ENCODE measurements at places on chromosomes 4 and X.

GRCh38 chr4:63211375-63211774 is 1197.9 kb downstream of the TECRL start:
- no peak for DNase-seq

DNA sequence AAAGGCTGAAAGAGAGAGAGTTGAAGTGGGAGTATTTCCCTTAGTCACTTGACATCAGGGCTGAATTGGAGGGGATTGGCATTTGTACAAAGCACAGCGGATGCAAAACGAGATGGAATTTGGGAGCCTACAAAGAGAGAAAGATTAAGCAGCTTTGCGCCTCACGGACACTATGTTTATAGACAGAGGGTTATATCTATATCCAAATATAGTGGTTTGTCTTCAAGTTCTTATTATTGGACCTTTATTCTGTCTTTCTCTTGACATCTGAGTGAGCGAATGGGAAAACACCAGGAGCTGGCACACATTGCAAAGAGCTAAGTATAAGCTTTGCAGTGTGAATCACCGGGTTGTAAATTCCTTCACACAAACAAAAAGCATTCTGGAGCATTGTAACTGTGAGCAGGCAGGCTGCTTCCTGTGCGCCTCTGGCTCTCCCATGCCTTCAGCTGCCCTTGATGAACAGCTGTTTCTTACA is 500.2 kb downstream of the STIM2 start:
- no peak for DNase-seq

DNA sequence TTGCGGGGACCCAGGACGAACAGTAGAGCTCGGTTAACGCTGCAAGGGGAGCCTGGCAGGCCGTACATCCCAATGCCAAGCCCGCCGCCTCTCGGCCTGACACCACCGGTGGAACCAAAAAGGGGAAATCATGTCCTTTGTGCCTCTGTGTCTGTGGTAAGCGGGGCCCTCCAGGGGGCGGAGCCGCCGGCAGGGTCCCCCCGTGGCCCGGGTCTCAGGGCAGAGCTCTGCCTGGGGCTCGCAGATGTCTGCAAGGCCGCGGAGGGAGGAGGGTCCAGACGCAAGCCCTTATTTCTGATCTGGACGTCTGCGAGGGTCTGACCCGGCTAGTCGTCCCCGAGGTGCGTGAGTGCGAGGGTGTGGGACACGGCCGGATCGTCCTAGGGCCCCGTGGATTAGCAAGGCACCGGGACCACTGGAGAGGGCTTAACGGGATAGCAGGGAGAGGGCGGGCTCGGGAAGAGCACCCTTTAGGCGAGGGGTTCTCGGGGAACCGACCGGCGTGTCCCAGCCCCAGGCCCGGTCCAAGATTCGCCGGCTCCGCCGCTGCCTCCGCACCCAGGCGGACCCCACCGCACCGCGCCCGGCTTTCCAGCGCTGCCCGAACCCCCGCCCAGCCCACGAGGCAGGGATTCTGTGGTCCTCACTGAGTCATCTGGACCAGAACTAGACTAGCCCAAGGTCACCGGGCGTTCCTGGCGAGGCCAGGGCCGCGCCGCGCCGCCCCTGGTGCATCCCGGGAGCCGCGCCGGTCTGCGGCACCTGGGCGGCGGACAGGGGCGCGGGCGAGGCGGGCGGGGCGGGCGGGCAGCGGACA is 863 bp upstream of the FAM193A start:
- DNase-seq, result no peak

DNA sequence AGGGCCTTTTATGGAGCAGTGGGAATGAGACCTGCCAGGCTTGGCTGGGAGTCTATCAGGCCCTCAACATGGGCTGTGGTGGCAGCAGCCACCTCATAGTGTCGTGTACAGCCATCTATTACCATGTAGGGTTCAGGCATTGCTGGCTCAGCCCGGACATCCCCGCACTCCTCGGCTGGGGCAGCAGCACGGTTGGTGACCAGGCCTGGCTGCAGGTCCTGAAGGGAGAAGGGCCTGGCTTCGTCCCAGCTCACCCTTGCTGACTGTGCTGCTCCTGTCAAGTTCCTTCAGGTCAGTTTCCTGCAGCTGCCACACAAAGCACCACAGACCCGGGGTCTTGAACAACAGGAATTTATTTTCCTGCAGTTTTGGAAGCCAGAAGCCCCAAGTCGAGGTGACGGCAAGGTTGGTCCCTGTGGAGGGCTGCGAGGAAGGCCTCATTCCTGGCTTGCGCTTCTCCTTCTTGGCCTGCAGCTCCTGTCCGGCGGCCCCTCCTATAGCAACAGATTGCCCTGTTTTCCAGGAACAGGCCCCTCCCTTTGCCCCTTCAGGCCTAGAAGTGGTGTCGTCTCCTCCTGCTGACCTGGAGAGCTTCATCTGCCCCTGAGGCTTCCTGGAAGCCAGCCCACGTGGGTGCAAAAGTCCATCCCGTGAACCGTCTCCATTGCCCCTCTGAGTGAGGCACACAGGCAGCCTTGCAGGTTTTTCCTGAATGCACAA is 25.2 kb upstream of the SORCS2 start:
- no peak for DNase-seq

DNA sequence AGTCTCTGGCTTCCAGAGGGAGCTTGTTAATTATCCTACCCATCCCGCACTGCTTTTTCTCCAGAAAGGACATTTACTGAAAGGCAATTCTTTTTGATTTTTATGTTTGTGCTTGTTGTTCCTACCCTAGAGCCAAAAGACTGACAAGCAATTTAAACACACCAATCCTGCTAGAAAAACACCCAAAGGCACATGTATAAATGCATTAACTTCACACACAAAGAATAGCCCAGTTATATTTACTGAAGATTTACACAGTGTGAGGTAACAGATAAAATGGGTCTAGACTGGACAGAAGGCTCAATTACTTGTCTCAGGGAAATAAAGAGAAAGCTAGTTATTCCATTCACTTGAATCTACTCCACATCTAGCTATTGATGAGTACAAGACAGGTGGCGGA is 61.2 kb upstream of the NOCT start:
- no peak for DNase-seq

DNA sequence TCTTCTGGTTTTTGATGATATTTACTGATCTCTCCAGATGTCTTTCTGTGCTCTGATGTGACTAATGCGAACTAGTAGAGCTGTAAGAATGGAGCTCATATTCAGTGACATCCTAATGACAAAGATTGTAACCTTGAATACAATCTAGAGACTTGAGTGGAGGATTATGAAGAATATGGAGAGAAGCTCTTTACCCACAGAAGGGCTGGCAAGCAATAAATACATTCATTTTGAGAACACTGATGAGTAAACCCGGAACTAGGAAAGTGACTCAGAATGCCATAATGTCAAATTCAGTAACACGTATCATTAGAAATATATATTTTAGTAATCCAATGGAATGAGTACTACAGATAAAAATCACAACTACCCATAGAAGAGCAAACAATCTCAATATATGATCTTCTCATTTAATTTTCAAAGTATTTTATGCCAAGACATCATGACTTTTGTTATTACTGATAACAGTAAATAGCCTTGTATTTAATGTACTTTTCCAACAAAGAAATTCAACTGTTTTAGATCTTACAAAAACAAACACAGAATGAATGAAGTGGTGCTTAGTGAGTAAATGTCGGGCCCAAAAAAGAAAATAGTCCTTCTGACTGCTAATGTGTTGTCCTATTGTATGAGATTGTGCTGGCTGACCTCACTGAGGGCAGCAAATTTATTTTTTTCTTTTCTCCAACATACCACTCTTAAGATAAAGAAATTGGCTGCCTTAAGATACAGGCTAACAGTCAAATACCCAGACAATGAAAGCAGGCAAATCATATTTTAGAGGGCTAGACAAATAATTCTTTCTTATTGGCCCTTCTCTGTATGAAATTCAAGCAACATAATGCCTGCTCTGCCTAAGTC is 49.2 kb upstream of the HDAC8 start:
- DNase-seq, result peak; percentile 67

- DNase-seq, result no peak
Measured at GRCh38 chr4:88660446-88661294, 37.0 kb downstream of the NAP1L5 start.

GRCh38 chr4:21835712-21836111 is 112.9 kb downstream of the KCNIP4 start:
- DNase-seq, result no peak

GRCh38 chrX:26411045-26411444 is 195.1 kb downstream of the MAGEB5 start:
- DNase-seq, result no peak

DNA sequence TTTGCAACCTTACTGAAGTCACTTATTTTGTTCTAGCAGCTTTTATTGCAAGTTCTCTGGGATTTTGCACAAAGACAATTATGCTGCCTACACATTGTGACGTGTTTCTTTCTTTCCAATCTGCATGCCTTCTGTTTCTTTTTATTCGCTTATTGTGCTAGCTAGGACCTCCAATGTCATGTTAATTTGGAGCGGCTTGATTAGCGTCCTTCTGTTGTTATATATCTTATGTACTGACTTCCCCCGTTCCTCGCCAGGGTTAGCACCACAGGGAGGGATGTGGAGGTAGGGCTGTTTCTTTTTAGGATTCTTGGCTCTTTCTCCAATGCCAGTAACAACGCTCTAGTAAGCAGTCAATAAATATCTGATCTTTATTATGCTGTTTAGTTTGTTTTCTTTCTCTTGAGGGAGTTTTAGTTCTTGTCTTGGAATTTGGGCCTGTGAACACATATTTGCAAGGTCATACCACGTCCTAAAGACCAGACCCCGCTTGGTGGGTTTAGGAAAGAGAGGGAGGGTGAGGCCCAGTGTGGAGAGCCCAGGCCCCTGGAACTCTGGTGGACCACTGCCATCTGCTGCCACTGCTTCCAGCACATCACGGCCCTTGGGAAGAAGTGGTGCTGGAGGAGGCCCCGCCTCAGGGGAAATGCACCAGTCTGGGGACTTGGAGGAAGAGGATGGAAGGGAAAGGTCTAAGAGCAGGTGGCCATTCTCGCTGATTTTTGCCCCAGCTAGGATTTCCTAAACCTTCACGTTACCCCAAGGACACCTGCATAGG is 129.1 kb downstream of the TRIML1 start:
- no peak for DNase-seq

DNA sequence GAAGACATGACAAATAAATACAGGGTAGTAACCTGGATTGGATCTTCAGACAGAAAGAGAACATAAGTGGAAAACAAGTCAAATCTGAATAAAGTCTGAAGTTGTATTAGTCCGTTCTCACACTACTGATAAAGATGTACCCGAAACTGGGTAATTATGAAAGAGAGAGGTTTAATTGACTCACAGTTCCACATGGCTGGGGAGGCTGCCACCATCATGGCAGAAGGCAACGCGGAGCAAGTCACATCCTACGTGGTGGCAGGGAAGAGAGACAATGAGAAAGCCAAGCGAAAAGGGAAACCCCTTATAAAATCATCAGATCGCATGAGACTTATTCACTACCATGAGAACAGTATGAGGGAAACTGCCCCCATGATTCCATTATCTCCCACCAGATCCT is 82.8 kb downstream of the USP46 start:
- no peak for DNase-seq

DNA sequence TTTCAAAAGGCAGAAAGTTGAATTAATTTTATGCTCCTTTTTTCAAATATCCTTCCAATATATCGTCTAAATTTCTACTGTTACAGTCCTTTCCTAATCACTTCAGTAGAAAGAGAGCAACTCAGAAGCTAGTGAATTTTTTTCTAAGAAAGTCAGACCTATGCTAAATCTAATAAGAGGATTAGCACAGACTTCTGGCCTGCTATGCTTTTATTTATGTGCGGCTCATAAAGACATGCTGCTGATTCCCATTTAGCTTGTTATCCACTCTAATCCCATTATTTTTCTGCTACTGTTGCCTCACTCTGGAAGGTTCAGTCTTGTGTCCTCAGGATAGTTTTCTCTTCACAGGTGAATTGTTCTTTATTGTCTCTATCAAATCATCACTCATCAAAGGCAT is 473.5 kb upstream of the FAM241A start:
- no peak for DNase-seq

DNA sequence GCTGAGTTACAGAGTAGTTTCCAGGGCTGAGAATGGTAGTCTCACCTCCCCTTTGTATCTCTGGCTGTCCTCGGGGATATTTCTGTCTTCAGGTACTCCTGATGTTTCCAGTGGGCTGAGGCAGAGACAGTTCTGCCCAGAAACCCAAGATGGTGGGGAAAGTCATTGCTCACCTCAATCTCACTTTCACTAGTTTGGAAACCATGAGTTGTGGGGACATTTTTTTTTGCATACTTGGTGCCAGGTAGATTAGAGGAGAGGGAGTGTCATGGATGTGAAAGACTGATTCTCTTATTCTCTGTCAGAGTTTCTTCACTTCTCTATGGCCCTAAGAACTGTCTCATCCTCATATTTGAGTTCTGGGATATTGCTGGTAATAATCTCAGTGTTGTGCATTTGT is 708.6 kb upstream of the MAGEB2 start:
- no peak for DNase-seq

DNA sequence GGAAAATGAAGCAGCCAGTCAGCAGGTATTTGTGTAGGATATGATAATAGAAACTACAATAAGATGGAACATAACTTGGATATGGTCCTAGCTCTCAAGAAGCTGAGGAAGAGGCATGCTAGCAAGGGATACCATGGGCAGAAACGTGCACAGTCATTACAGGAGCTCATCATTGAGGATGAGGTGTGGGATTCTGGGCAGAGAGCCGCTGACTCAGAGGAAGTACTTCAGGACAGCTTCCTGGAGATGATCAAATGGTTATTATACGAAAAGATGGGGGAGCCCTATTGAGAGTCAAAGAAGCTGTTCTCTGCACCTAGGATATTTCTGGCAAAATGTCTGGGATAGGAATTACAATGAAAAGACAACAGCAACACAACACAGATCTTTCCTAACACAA is 116.0 kb upstream of the PDE5A start:
- DNase-seq, result no peak

DNA sequence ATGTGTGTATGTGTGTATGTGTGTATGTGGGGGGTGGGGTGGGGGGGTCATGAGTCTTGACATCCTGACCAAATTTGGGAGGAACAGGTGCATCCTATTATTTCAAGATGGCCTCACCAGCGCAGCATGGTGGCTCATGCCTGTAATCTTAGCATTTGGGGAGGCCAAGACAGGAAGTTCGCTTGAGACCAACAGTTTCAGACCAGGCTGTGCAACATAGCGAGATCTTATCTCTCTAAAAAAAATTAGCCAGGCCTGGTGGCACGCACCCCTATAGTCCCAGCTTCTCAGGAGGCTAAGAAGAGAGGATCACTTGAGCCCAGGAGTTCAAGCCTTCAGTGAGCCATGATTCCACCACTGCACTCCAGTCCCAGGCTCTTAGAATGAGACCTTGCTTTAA is 47.0 kb upstream of the DHRSX start:
- DNase-seq, result no peak

DNA sequence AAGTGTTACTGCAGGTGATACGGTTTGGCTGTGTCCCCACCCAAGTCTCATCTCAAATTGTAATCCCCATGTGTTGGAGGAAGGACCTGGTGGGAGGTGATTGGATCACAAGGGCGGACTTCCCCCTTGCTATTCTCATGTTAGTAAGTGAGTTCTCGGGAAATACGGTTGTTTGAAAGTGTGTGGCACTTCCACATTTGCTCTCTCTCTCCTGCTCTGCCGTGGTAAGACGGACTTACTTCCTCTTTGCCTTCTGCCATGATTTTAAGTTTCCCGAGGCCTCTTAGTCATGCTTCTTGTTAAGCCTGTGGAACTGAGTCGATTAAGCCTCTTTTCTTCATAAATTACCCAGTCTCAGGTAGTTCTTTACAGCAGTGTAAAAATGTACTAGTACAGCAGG is 65.2 kb upstream of the SLC7A11 start:
- DNase-seq, result no peak

- no peak for DNase-seq
Measured at GRCh38 chr4:150904671-150905070, 110.4 kb downstream of the LRBA start.

- peak; percentile 18 for DNase-seq
Measured at GRCh38 chrX:1392376-1393068, 609 bp upstream of the SLC25A6 start.

- DNase-seq, result no peak
Measured at GRCh38 chrX:14386981-14387380, 142.4 kb upstream of the GLRA2 start.
